Effector memory CD8-positive, alpha-beta T cell (primary cell): ENCODE measurements at places on chromosomes 2 and 18.

- no peak for DNase-seq
Observed at GRCh38 chr18:57220930-57221483, 74.1 kb downstream of the BOD1L2 start.

DNA sequence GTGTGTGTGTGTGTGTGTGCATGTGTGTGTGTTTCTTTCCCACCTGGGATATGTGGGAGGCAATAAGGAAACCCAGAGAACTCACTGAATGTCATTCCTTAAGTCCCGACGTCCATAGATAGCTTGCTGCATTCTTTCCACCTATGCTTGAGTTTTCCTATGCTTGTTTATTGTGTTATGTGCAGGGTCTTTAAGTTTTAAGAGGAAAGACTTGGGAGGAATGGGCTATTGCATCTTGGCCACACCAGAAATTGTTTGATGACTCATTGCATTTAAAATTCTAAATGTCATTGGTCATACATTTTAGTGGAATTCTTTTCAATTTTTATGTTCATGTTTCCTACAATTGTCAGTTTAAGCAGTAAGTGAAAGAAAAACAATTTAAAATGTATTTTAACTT lies 33.7 kb downstream of the STARD6 start:
- no peak for DNase-seq

- no peak for DNase-seq
Observed at GRCh38 chr2:6994536-6995128, 77.4 kb downstream of the RNF144A start.

- DNase-seq: no peak
Observed at GRCh38 chr18:4851301-4851976, 345.6 kb downstream of the AKAIN1 start.

- DNase-seq: no peak
Observed at GRCh38 chr2:132774189-132774588, 104.2 kb upstream of the LYPD1 start.

- DNase-seq: no peak
Observed at GRCh38 chr2:96579422-96579821, 42.9 kb downstream of the ARID5A start.

DNA sequence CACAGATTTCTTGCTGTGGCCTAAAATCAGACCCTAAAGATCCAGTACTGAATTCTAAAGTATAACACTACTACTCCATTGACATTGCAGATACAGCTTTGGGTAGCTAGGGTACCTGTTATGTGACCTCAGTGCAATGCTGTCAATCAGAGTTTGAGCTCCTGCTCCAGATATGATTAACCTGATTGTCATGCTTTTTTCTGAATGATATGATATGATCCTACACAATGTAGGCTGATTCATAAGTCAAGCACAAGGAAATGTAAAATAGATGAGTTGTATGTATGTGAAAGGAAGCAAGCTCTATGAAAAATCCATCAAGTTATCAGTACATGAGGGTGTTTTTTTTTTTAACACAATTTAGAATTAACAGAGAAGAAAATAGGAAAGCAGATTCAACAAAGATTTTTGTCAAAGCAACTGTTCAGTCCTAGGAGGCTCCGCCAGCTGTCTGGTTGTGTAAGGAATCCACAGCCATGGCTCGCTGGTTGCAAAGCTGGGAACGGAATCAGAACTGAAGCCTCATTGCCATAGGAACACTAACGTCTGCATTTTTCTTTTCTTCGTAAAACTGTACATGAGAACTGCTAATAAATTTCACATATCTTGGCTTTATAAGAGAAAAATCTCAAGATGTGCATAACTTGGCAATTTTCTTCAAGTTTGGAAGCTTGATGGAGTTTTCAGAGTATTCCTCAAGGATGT lies 52.9 kb downstream of the NR4A2 start:
- no peak for DNase-seq

DNA sequence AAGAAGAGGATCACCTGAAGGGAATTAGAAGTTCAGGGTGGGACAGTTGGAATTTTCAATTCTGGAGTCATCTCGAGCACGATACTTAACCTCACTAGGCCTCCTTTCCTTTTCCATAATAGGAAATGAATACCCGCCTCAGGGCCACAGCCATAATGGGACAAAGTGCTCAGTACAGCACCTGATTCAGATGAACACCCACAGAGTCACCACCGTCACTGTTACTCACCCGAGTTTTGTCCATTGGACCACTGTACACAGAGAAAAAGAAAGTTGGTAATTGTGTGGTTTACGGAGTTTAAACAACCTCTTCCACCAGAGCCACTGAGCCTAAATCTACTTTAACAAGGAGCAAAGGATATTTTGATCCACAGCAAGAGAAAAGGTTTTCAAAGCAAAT lies 122.0 kb upstream of the NDUFV2 start:
- DNase-seq: no peak

- DNase-seq: no peak
Observed at GRCh38 chr2:1282552-1282951, 130.7 kb upstream of the TPO start.

- DNase-seq: no peak
Observed at GRCh38 chr2:30994227-30995056, 143.8 kb downstream of the GALNT14 start.

DNA sequence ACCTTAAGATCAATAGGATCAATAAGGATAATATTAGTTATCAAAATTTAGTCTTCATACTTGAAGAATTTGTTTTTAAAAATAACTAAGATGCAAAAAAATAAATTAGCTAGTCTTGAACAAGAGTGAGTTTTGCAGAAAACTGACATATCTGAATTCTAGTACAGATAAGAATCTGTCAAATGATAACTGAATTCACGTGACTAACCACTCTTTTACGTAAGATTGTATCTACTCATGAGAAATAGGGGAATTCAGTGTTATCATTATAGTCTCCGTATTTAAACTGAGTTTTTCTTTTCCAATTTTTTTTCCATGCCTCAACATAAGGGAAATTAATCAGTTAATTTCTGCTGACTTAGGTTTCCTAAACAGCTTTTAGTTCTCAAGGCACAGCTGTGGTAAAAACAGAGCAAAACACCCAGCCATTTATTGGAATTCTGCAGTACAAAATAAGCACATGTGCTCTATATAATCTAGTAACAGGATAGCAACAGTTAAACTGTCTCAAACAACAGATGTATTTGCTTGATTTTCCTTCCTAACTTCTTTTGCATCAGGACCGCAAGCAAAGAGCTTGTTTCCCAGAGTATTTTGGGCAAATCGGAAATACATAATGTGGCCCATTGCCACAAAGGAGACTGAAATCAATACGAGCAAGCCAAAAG lies 19.1 kb downstream of the SLC40A1 start:
- DNase-seq: no peak

DNA sequence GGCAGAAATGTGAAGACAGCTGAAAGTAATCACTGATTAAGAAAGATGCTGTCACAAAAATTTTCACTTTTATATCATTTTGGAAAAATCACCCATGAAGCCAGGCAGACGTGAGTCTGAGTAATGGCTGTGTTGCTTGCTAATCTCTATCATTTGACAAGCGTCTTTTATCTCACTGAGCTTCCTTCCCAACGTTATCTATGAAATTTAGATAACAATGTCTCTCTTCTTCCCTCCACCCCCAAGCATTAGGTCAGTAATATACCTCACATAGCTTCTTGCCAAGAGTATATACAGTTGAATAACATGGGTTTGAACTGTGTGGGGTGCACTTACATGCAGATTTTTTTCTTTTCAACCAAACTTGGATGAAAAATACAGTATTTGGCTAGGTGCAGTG lies 388.6 kb upstream of the NRXN1 start:
- no peak for DNase-seq

GRCh38 chr18:40789286-40789685 lies 1165.7 kb upstream of the PIK3C3 start:
- DNase-seq: no peak

DNA sequence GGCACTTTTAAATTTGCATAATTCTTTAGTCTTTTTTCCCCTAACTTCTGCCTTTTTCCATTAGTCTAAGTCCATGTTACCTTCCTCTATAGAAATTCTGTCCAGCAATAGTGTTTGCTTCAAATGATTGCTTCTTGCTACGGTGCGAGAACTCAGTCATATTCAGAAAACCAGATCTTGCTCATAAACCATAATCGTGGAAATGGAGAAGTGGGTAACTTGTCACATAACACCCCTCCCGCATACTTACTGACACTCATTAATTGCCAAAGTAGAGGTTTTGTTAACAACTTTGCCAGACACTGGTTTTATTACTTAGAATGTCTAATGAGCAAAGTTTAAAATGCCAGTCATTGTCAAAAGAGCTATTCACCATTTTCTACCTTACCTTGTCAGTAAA lies 94.3 kb upstream of the TWSG1 start:
- no peak for DNase-seq

- DNase-seq: no peak
Observed at GRCh38 chr2:120978359-120979050, 242.8 kb downstream of the GLI2 start.

GRCh38 chr2:42775186-42775585 lies 11.3 kb upstream of the OXER1 start:
- DNase-seq: no peak

DNA sequence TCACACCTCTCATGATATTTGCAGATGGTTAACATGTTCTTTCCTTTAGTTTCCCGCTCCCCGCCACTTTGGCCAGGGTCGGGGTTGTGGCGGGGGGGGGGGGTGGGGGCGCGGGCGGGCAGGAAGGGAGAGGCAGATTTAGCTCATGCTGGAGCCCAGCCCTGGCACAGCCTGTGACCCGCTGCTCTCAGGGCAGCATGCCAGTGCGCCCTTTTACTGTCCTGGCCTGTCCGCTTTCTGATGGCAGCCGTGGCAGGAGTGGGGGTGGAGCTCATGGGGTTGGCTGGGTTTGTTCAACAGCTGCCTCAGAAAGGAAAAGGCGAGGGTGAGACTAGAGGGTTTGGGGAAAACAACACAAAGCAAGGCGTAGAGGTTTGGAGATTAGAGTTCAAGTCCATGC lies 56.1 kb downstream of the TNP1 start:
- DNase-seq: no peak

- no peak for DNase-seq
Observed at GRCh38 chr18:8703092-8703709, 2.2 kb upstream of the MTCL1 start.

DNA sequence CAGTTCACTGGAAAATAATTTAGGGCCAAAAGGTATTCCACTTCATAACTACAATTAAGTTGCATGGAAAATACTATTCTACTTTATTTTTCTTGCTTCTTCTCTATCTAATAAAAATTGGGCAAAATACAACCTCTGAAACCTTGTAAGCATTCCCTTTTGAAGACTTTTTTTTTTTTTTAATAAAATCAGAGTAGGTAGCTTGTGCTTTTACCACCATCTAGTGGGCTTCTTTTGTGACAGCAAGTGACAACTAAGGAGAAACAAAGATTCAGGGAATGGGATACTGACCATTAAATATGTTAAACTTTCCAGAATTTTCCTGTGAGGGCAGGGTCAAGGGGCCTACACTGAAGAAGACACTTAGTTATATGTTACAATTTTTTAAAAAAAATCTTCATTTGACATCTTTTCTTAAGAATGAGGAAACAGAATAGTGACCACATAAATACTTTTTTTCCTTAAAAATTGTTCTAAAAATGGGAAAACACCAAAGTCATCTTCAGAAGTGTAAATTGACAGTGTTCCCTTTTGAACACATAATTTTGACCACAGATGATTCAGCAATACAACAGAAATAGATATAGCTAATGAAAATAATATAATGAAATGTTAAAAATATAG lies 1183.2 kb upstream of the ACVR2A start:
- DNase-seq: no peak

GRCh38 chr2:167987026-167987425 lies 260.4 kb downstream of the STK39 start:
- no peak for DNase-seq

GRCh38 chr2:28351621-28352020 lies 41.0 kb upstream of the FOSL2 start:
- DNase-seq: no peak

DNA sequence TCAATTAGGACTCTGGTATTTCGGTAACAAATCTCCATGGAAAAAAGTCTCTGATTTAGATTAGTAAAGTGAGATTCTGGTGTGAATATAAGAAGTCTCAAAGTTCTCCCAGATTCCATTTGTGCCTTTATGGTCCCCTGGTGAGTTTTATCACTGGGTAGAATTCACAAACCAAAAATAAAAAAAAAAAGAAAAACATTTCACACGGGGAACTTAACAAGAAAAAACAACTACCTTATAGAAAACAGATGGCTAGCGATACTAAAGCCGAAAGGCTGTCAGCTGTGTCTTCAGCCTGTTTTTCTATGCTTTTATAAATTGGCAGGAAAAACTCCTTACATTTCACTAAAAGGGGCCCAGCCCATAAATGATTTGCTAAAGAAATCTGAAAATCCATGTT lies 50.6 kb downstream of the COL5A2 start:
- no peak for DNase-seq

DNA sequence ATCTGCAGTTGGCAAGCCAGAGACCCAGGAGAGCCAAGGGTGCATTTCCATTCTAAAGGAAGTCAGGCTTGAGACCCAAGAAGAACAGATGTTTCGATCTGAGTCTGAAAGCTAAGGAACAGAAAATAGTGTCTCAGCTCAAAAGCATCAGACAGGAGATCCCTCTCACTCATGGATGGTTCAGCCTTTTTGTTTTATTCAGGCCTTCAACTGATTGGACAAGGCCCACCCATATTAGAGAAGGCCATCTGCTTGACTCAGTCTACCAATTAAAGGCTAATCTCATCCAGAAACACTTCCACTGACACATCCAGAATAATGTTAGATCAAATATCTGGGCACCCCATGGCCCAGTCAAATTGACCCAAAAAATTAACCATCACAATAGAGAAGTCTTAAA lies 255.0 kb downstream of the TXNL1 start:
- DNase-seq: no peak

DNA sequence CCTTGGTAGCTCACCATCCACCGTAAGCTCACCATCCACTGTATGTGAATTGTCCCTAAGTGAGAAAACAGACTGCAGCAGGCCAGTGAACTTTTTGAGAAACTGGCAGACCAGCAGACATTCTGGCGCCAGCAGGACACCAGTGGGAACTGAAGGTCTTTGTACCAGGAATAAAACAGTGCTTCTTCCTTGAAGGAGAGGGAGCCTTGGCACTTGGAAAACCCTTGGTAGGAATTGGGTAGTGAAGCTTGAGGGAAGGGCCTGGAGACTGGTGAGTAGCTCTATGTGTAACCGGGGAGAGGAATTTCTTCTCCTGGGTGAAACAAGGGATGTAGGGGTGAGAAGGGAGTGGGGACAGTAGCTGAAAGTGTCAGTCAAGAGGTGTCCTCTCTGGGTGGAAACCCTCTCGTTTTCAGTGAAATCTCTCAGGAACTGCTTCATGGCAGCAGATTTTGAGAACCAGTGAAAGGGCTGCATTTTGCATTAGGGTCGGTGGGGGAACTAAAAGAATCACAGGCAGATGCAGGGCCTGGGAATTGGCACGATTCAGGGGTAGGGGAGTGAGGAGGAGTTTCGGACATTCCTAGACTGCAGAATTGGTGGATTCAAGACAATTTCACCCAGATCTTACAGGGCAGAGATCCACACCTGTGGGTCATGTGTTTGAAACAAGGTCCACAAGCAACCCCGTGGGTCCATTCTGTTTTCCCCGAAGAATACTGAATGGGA lies 131.5 kb upstream of the DLX2 start:
- no peak for DNase-seq

GRCh38 chr2:207321514-207321913 lies 155.8 kb upstream of the KLF7 start:
- DNase-seq: no peak

GRCh38 chr2:64029116-64029665 lies 10.0 kb upstream of the VPS54 start:
- no peak for DNase-seq
